ENCODE measurements at places on chromosomes 11 and 22.

DNA sequence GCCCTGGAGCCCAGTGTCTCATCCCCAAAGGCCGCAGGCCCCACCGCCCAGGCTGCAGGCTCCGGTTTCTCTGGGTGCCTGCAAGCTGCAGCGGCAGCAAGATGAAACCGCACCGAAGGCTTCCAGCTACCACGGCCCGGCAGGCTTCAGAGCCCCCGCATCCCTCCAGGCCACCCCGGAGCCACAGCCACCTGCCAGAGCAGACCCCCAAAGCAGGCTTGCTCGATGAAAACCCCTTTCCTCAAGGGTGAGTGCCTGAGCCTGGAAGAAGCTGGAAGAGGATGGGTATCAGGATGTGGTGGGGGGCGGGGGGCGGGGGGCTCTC is 24.5 kb upstream of the GNB1L start:
- DNase-seq = peak; percentile 1

DNA sequence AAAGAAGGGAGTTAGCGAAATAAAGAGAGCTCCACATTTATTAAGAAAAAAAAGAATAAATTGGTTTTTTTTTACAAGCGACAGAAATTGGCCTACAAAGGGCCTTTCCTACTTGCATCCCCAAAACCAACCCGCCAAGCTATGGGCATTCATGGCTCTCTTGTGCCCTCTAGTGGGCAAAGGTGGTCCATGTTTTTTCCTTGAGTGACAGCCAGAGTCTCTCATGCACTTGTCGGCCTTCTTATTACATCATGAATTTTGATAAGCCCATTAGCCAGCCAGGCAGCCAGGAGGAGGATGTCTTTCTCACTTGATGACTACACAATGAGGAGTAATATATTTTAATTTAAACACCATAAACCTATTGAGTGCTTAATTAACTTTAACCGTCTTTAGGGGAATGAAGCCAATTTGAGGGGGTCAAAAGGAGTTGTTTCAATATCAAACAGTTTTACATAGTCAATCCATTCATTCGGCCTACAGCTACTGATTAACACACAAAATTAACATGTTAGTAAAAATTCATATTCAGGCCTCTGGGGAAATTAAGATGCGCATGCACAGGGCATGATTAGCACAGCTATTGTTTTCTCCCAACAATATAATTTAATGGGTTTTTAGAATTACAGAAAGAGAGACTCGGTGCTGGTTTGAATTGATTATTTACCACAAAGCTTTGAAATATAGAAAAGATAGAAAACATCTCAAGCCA is 85.5 kb downstream of the RCN1 start:
- DNase-seq = peak; percentile 60

DNA sequence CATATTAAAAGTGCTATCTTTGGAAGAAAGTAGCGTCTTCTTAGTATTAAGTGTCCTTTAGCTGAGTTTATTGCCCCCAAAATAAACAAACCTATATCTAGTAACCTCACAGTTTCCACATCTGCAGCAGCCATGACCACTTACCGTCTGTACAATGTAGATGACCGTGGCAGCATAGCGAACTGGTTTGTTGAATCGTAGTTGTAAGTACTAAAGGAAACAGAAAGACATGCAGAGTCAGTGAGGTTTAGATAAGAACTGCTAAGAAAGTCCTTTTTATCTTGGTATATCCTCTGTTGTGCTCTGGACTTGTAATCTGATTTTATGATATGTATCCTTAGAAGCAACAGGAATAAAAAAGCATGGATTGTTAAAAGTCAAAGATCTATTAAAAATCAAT is 9.4 kb downstream of the SLC5A12 start:
- DNase-seq = no peak

DNA sequence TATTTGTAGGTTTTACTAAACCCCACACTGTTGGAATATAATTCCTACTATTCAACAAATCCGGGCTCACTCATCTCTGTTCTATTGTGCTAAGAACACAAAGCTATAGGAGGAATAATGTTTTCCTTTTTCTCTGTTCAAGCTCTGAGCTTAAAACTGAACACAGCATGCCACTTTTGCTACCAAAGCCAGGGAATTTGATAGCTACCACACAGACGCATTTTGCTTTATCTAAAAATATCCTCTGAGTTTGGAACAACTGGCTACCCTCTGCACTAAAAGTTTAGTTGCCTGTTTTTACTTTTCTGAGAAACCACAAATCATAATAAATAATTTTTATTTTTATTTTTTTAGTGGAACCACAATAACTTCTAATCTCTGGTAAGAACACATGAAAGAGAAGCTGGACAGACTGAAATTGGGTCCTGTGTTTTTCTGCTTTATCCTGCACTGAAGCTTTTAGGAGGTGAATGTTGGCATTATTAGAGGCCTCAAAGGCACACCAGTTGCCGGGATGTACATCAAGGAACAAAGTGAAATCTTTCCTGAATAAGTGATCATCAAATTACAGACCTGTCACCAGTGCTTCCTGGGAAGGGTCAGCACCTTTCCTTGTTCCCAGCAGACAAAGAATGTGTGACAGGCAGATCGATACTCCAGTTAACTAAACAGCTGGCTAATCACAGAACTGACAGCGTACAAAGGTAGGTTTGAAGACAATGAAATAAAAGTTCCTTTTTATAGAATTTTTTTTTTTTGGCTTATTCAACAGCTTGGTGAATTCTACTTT is 523.2 kb upstream of the TENM4 start:
- DNase-seq = no peak

GRCh38 chr11:101321222-101321621 is 191.6 kb upstream of the PGR start:
- no peak for DNase-seq

GRCh38 chr11:101706541-101706940 is 122.7 kb upstream of the TRPC6 start:
- no peak for DNase-seq

- DNase-seq = no peak
These were observed 292.3 kb upstream of the SYN3 start for GRCh38 chr22:33350491-33350890.

Measured in gastrocnemius medialis (tissue), 4 donors.